ENCODE measurements at places on chromosomes 1 and 21.

DNA sequence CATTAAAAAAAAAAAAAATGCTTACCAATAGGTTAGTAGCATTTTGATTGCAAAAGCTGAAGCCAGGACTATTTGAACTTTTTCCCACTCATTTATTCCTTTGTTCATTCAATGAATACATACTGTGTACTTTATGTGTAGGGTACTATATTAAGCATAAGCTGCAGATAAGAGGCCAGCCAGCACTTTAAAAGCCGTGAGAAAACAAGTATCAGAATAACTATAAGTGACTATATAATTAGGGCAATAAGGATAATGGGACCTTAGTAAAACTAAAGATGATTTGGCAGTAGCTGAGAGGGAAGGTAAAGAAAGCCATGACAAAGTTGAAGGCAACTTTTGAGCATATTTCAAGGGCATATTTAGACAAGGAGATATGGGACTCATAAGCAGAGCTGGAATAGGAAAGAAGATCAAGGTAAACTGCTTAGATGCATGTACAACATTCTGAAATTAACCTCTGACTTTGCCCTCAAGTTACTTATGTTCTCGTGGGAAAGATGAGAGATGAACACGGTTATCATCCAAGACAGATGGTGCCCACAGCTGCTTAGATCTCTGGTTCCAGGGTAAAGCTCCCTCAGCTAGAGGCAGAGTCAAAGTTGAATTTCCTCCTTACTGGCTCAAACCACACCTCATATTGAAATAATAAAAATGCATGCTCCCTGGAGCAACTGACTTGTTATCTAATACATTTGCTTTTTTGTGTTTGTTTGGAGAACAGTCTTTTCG, 44.0 kb upstream of the FMO2 start:
- DNase-seq, result no peak

DNA sequence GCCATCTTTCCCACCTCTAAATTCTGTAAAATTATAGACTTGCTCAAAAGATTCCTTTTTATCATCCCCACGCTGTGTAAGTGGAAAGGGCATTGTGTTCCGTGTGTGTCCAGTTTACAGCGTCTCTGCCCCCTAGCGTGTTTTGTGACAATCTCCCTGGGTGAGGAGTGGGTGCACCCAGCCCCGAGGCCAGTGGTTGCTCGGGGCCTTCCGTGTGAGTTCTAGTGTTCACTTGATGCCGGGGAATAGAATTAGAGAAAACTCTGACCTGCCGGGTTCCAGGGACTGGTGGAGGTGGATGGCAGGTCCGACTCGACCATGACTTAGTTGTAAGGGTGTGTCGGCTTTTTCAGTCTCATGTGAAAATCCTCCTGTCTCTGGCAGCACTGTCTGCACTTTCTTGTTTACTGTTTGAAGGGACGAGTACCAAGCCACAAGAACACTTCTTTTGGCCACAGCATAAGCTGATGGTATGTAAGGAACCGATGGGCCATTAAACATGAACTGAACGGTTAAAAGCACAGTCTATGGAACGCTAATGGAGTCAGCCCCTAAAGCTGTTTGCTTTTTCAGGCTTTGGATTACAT, 61.9 kb downstream of the POFUT2 start:
- no peak for DNase-seq

DNA sequence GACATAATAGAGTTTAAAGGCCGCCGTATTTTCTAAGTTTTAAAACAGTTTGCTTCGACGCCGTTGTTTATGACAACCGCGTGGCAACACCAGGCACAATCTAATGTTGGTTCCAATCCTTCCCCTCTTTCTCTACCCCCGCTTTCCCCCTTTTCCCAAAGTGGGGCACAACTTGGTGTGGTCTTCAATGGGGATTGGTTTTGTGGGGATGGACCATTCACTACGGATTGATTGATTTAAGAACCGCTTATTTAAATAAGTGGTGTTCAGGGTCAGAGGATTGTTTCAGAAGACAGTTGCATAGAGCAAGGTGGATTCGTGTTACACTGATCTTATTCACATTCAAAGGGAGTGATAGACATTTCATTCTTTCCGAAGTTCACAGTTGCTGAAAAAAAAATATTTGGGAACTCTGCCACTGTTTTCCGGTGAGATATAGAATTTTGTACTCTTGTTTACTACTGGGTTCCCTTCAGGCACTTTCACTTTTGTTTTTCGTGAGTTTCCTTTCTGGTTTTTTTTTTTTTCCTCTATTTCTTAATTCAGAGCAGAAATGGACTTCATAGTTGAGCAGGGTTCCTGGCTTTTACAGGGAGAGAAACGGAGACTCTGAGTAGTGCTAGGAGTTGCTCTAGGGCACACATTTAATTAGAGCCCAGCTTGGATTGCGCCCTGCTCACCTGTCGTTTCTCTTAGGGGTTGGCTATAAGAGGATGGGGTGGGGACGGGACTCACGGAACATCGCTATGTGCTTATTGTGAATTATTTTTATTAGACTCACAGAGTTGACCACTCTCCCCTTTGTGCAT, 79.6 kb upstream of the AK4 start:
- DNase-seq, result no peak

DNA sequence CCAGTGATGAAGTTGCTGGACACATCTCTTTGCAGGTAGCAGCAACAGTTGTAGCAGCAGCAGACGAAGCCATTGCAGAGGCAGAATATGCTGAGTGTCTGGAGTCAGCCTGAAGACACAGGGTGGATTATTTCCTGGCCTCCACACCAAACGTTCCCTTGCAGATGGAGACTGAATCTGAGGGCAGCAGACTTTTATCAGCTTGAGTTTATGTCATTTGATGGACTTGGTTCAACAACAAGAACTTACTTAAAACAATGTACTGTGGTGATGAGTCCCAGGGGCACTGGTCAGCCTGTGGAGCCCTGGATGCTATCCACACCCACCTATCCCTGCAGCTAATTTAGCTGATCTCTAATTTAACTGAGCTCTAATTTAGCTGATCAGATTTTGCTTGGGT, 17.1 kb upstream of the MPZL1 start:
- no peak for DNase-seq

GRCh38 chr1:1179346-1179982, 5.8 kb downstream of the TTLL10 start:
- DNase-seq, result no peak

DNA sequence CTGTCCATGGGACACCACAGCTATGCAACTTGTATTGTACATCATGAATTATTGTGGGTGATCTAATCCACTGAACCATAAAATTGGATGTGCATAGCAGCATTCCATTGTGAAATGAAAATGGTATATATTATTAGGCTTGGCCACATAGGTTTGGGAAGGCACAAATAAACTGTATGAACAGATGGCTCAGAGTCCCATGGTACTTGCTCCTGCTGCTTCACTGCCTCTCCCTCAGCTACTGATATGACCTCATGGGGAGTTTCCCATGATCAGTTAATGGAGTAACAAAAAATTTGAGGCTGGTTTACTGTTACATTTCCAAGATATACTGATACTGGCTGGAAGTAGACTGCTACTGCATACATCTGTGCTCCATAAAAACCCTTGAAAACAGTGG, 152.7 kb upstream of the NEGR1 start:
- no peak for DNase-seq

Measured in HCEC 1CT (cell line).